Lung microvascular endothelial cell (primary cell): ENCODE measurements at places on chromosomes 12 and 14. TPM values are rescaled to one million over a fixed set of nuclear protein-coding genes. Genes with fewer than 3 reads are reported as not detected.

MCRS1 gene
- 42.9 and 44.2 TPM in 2 replicates for total RNA-seq

TESPA1 gene
- not detected in 2 replicates for total RNA-seq

POTEG gene
- not detected in 2 replicates for total RNA-seq

DNA sequence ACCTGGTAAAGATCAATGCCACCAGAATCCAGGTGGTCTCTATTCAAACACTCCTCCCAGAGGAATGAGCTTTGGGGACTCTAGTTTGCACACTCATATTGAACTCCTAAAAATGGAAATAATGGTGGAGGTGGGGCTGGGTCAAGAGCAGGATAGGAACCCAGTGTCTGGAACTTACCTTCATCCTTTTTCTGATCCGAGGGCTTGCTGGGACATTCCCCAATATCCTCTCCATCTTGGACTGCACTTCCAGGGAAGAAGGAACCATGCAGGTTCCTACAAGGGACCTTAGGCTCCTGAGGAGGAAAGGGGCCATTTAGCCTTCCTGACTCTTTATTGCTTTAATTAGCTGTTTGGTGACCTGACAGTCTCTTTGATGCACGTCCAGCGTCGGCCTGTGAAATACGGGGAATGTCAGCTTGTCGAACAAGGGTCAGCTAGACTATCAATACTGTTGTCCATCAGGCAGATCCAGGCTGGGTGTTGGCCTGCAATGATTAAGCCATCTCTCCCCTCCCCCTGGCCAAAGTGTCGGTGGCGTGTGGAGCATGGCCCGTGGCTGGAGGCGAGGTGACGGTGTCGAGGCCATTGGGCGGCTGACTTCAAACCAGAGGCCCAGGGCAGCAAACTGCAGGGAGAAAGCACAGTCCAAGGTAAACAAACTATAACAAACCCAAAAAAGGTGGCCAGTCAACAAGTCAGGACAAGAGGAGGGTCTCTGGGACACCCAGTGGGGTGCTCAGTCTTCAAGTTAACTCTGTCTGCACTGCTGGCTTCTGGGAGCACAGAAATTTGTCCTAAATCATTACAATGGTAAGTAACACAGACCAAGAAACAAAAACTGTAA, 405.2 kb upstream of the TBX3 start:
- no peak for DNase-seq

DNA sequence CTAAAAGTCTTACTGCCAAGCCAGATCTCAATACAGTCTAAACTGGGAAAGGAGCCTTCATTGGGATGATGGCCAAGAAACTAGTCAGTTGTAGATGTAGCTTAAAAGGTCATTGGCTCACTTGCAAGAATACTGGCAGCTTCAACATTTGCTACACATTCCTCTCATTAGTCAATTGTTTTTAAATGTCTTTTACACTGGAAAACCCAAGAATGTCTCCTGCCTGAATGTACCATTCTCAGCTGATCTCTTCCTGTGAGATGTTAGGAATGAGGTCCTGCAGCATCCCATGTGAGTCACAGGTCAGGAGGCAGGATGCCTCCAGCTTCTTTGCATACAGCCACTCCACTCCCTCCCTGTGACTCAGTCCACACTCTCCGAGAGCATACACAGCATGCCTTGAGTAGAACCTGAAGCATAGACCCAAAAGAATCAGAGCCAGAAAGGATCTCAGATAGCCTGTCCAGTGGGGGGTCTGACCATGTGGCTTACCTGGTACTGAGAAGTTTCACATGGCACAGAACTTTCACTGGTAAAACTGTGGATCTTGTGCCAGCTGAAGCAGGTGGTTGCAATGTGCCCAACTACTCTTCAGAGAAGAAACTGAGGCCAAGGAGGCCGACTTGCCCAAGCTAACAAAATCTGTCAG, 56.0 kb upstream of the HECTD1 start:
- peak; percentile 99 for DNase-seq

GRCh38 chr14:33629792-33630191, 321.1 kb downstream of the EGLN3 start:
- DNase-seq: no peak

DNA sequence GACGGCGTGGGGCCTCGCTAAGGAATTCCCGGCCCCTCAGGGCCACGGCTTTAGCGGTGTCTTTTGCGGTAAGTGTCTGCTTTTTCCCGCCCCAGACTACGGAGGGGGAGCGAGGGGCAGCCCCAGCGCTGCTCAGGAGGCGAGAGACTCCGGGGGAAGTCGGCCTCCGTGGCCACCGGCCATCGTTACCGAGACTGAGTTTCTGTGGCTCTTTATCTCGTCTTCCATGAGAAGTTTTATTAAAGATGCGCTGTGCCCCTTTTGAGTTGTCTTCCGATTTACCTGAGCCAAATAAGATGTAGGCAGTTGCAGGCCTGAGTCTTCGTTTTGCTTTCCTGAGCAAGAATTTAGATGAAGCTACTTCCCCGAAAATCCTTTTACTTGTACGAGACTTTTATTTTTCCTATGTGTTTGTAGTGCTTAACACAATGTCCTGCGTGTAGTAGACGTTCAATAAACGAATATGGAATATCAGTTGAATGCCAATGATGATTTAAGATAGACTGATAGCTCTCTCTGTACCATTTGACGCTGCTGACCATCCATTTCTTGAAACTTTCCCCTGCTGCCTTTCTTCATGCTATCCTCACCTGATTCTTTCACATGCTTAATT, 462 bp downstream of the SRP54 start:
- DNase-seq: peak; percentile 17

DNA sequence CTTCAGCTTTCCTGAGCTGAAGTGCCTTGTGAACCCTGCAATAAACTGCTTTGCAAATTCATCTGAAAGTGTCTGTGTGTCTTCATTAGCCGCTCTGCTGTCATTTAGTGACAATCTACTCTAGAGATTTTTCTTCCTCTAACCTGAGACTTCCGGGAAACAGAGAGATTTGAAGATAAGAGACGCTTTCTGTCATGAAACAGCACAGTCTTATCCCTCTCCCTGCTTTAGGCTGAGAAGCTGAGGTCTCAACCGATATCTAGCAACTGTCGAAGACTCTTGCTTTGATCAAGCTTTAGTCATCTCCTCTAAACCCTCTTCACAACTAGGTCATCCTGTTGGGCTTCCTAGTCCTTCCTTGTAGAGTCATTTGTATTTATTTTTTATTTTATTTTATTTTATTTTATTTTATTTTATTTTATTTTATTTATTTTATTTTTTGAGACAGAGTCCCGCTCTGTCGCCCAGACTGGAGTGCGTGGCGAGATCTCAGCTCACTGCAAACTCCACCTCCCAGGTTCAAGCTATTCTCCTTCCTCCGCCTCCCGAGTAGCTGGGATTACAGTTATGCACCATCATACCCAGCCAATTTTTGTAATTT, 1.2 kb downstream of the RNASE2 start:
- DNase-seq: no peak

GRCh38 chr12:27163048-27163715, 80.8 kb upstream of the C12orf71 start:
- no peak for DNase-seq

GRCh38 chr12:26928661-26929060, 9.1 kb downstream of the INTS13 start:
- no peak for DNase-seq

DNA sequence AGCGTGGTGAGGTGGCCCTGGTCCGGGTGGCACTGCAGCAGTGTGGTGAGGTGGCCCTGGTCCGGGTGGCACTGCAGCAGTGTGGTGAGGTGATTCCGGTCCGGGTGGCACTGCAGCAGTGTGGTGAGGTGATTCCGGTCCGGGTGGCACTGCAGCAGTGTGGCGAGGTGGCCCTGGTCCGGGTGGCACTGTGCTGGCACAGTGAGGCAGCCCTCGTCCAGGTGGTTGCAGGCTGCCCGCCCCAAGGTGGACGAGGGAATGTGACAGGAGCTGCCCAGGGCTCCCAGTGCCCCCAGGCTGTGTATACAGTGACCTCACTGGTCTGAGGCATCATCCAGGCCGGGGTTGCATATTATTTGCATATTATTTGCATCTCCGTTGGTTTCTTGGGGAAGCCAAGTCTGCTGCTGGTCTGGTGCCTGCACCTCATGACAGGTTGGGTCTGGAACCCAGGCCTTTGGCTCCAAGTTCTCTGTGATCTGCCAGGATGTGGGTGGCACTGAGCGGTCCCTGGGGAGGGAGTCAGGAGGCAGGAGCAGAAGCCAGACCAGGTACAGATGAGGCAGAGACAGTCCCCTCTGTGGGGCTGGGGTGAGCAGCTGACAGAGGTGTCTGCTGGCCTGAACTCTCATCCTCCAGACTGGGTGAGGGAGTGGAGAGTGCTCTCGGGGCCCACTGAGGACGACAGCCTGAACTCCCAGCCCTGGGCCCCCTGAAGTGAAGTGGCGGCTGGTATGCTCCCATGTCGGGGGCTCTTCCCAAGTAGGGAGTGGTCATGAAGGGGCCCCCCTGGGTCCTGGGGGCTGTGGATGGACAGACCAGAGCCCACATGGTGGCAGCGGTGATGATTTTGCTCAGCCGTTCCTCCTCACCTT, 79.3 kb downstream of the KIF26A start:
- DNase-seq: no peak

DNA sequence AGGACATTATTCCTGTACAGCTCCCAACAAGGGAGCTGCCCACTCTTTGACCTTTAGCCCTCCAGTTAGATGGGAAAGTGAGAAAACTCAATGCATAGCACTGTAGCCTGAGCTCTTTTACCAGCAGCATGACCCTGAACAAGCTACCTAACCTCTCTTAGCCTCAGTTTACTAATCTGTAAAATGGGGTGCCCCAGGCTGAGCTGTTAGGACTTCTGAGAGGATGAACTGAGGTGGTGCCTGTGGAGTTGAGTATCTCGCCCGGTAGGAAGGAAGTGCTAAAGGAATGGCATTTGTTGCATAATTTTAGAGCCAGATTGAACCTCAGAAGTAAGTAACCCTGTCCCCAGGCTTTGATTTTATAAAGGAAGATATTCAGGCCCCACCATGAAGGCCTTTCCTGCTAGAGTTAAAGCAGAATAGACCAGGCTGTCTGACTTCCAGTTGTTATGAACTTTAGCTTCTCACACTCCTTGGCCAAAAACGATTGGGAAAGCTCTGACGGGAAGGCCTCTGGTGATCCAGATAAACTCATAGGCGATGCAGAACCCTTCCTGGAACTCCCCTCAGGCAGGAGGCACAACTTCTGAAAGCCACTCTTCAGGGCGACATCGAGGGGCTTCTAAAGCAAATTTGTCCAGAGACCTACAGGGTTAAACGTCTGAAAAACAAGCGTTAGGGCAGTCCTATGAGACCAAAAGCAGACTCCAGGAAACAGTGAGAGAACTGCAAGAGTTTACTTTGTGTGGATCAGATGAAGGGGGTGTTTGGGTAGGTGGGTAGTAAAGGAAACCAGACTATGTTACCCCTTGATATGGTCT, 2.5 kb upstream of the SERPINA10 start:
- no peak for DNase-seq
